ENCODE measurements at places on chromosomes 3 and 15. TPM values are rescaled to one million over a fixed set of nuclear protein-coding genes. Genes with fewer than 3 reads are reported as not detected.

GRCh38 chr3:191961022-191961421 lies 500.1 kb downstream of the PYDC2 start:
- DNase-seq, result no peak
- H3K27ac ChIP-seq, result no peak overlapping the region
- no peaks in the 10 kb centered on the region for H3K4me1 ChIP-seq
- no peaks in the 10 kb centered on the region for H3K36me3 ChIP-seq
- no peak overlapping the region for H3K4me3 ChIP-seq
- H3K27me3 ChIP-seq, result no peaks in the 10 kb centered on the region

DNA sequence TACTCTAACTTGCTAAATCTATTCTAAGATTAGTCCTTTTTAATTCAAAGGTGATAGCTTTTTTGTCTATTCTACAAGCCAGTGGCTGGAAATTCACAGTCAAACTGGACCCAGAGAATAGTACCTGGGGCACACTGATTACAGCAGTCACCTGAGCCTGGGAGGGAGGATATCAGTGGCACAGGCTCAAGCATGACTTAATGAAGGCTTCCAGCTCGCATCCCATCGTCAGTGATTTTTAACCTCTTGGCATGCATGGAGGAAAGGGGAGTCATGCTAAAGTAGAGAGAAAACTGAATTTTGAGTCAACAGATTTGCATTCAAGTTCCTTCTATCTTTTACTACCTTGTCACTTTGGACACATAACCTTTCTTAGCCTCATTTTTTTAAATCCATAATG lies 24.8 kb downstream of the GOLIM4 start:
- H3K4me1 ChIP-seq, result peaks cover 22% of the 10 kb centered on the region
- H3K36me3 ChIP-seq, result no peaks in the 10 kb centered on the region
- H3K27me3 ChIP-seq, result no peaks in the 10 kb centered on the region
- peak overlapping the region; percentile 91 for H3K27ac ChIP-seq
- DNase-seq, result no peak
- H3K4me3 ChIP-seq, result no peak overlapping the region

DNA sequence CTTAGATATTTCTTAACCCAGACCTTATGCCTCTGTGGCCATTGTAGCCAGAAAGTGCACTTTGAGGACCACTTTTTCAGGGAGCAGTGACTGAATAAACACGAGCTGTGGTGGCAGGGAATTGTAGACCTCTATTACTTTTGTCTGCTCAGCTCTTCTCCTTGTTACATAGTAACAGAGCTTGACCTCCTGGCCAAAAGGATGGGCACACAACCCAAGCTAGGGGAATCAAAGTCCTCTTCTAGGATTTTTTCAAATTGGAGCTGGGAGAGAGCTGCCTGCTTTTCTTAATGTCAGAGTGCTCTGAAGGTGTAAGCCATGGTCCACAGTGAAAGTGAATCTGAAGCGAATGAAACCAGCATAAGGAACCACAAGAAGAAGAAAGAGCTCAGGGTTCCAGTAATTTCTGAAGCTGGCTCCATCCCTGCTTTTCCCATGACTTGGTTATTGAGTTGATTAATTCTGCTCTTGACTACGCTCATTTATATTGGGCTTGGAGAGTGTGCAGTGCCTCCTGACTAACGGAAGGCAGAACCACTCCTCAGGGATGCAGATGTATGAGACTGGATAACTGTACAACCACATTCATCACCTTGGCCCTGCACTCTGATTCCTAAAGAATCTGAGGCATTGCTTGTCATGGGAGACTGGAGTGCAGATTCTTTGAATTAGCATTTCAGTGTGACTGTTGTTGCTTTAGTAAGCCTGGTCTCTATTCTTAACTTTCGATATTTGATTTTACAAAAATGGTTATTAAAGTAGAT lies 60.9 kb downstream of the TLNRD1 start:
- no peaks in the 10 kb centered on the region for H3K36me3 ChIP-seq
- no peak overlapping the region for H3K27ac ChIP-seq
- peaks cover 4% of the 10 kb centered on the region for H3K27me3 ChIP-seq
- no peak for DNase-seq

DNA sequence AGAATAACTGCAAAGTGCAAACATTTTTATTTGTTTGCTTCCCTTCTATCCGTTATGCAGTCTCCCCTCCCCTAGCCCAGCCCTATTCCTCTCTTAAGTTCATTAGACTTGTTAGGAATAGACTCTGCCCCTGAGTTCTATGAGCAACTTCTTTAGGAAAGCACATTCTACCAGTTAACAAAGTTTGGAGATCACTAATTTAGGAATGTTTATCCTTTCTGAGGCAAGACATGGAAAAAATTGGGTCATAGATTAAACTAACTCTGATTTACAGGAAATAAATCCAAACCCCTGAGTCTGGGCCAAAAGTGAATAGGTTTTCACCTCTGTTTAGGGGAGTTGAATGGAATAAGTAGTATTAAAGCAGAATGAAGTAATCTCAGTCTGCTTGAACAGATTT lies 34.4 kb downstream of the C3orf80 start:
- H3K4me1 ChIP-seq, result peaks cover 6% of the 10 kb centered on the region
- no peak for DNase-seq
- no peak overlapping the region for H3K4me3 ChIP-seq
- H3K27me3 ChIP-seq, result no peaks in the 10 kb centered on the region
- no peak overlapping the region for H3K27ac ChIP-seq
- H3K36me3 ChIP-seq, result no peaks in the 10 kb centered on the region

DNA sequence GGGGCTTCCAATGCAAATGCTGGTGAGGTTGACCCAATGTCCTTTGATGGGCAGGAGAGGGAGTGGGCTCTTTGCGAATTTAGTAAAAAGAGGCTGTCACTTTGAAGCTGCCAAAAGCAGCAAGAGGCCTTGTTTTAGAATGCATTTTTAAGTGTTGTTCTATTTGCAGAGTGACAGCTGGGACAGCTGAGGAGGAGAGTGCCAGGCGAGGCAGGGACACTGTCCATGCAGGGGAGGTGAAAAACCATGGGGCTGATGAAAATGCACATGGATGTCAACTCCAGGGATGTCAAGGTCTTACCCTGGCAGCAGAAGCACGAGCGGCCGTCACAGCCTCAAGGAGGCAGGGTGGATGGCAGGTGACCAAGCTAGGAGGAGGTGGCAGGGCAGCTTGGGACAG lies 279.8 kb downstream of the ADAMTS17 start:
- no peaks in the 10 kb centered on the region for H3K4me1 ChIP-seq
- no peaks in the 10 kb centered on the region for H3K27me3 ChIP-seq
- no peak overlapping the region for H3K27ac ChIP-seq
- no peak for DNase-seq
- H3K4me3 ChIP-seq, result no peak overlapping the region

The SLC22A14 gene
- 0.29 TPM for total RNA-seq

All from osteoblast (primary cell).